ENCODE measurements at places on chromosomes 3 and 15.

- DNase-seq, result peak; percentile 2
Measured at GRCh38 chr3:102536456-102536855, 101.6 kb downstream of the ZPLD1 start.

DNA sequence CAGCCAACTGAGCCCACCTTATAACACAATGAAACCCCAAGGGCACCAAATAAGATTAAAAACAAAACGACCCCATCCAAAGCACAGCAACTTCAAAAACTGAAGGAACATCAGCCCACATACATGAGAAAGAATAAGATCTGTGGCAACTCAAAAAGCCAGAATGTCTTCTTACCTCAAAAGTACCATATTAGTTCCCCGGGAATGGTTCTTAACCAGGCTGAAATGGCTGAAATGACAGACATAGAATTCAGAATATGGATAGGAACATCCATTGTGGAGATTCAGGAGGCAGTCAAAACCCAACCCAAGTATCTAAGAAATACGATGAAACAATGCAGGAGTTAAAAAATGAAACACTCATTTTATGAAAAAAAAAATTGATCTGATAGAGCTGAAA, 222.3 kb downstream of the SCAPER start:
- no peak for DNase-seq

- no peak for DNase-seq
Measured at GRCh38 chr3:186782542-186783057, 777 bp upstream of the EIF4A2 start.

- DNase-seq, result no peak
Measured at GRCh38 chr15:38111070-38111469, 141.6 kb upstream of the SPRED1 start.

DNA sequence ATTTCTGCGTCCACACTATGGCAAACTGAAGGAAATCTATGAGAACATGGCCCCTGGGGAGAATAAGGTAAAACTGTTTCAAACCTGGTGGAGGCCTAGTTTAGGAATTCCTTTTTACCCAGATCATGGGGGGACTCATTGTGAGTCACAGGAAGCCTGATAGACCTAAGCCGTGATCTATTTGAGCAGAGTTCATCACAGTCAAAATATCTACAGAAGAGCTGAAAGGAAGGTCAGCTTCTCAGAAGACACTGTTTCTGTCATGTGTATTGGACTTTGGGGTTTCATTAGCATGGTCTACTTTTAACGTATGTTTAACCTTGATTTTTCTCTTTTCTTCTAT, 1.3 kb downstream of the PSMD2 start:
- no peak for DNase-seq

- no peak for DNase-seq
Measured at GRCh38 chr3:73926360-73927202, 301.8 kb upstream of the PDZRN3 start.

DNA sequence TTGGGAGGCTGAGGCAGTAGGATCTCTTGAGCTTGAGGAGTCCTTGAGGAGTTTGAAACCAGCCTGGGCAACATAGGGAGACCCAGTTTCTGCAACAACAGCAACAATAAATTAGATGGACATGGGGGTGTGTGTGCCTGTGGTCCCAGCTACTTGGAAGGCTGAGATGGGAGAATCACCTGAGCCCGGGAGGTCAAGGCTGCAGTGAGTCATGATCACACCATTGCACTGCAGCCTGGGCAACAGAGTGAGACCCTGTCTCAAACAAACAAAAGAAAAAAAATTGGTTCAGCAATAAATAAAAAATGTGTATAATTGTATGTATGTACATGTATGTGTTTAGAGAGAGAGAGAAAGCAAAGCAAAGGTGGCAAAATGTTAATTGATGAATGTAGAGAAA, 83.1 kb downstream of the PDE8A start:
- no peak for DNase-seq

GRCh38 chr3:153572654-153573053, 410.6 kb downstream of the RAP2B start:
- DNase-seq, result no peak

- no peak for DNase-seq
Measured at GRCh38 chr3:169460035-169460434, 203.5 kb downstream of the MECOM start.

DNA sequence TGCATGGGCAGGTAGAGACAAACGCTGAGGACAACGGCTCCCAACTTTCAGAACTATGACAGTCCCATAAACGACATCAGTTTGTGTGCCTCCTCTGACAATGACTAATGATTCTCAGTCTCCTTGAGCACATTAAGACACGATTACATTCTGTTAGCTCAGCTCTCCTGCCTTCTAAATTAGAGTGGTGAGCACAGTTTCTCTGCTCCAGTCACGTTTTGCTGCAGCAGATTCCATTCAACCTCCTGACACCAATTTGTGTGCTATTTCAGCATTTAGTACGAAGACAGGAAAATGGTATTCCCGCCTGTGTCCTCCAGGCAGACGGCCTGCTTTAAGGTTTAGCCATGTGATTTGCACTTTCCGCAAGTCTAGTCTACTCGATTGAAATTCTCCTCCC, 458.4 kb upstream of the CFAP20DC start:
- no peak for DNase-seq

DNA sequence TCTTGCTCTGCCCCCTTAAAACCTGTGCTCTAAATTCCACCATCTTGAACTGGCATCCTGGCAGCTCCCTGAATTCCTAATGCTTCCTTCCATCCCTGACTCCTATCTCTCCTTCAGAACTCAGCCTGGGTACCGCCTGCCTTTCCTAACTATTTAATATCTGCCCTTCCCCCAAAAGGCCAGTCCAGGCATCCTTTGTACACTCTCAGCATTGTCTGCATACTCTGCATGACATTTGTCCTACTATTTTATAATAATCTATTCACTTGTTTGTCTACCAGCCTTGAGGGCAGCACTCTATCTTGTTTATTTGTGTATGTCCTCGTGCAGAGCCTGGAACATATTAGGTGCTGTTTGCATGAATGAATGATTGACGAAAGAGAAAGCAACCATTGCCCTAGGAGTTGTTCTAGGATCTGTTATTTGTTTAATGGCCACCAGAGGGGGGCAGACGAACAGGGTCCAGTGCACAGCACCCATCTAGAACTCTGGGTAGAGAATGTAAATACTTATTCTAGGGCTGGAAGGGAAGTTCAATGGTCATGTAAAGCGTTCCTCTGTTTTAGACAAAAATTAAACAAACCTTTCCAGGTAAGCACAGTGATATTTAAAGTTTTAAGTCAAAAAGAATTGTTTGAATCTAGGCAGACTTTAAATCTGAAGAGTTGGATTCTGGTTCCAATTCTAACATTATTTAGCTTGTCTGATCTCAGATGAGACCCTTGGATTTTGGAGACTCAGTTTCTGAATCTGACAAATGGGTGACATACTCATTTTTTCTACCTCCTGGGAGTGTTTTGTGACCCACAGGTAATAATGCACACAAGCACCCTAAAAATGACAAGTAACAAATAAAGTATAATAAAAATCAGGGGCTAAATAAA, 125.8 kb upstream of the GALNT15 start:
- peak; percentile 53 for DNase-seq

GRCh38 chr3:49536875-49537533, 17.3 kb upstream of the BSN start:
- DNase-seq, result no peak

DNA sequence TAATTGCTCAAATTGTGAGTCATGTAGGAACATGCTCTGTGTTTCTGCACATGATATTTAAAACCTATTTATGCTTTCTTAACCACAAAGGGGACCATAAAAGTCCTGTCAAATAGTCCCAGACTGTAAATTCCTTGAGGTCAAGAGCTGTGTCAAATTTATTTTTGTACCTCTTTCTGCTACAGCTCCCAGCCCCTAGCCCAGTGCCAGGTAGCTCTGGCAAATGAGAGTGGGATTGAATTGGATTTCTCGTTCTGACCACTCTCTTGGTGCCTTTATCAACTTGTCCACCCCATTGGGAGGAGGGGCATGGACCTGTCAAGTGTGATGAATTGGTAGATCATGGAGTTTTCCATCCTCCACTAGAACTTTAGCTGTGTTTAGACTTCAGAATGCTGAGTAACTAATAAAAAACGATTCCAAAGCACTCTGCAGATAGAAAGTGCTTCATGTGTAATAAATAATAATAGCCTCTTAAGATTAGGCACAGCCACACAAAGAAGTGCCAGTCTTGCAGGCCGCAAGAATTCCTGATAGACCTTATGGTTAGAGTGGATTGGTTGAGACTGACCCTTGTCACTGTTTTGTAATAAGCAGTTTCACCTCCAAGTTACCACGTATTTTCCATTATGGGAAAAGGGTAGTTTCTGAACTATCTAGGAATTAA, 120.4 kb downstream of the LPP start:
- DNase-seq, result no peak

GRCh38 chr3:60188803-60189202, 1062.4 kb downstream of the FHIT start:
- no peak for DNase-seq

DNA sequence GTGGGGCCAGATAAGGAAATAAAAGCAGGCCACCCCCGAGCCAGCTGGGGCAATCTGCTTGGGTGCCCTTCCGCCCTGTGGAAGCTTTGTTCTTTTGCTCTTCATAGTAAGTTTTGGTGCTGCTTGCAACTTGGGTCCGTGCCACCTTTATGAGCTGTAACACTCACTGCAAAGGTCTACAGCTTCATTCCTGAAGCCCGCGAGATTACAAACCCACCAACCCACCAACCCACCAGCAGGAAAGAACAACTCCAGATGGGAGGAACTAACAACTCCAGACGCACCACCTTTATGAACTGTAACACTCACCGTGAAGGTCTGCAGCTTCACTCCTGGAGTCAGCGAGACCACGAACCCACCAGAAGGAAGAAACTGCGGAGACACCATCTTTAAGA, 84.2 kb upstream of the ARRDC4 start:
- DNase-seq, result no peak

- DNase-seq, result no peak
Measured at GRCh38 chr3:188667926-188668325, 503.8 kb upstream of the TPRG1 start.

- no peak for DNase-seq
Measured at GRCh38 chr3:25744470-25744869, 38.8 kb downstream of the NGLY1 start.

DNA sequence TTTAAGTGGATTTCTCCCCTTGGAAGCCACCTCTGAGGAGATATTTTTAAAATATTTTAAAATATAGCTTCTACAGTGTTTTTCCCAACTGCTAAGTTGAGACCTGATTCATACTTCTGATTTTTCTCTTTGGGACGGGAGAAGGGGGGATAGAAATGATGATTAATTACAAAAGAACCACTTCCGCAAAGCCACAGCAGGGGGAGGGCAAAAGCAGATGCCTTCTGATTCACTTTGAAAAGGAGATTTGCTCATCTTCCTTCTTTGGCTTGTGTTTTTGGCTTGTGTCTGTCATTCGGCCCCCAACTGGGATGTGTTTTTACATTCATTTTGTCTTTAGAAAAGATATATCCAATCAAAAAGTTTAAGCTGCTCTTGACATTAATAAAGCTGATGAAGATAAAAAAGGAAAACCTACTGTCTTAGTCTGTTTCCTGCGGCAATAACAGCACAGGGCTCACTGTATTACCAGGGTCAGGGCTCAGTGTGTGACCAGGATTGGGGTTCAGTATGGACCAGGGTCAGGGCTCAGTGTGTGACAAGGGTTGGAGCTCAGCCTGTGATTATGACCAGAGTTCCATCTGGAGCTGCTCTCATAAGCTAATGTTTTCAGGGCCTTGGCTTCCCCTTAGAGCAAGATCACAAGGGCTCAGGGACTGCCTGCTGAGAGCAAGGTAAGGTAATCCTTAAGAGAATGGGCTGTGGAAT, 223.2 kb downstream of the MTHFS start:
- DNase-seq, result no peak

DNA sequence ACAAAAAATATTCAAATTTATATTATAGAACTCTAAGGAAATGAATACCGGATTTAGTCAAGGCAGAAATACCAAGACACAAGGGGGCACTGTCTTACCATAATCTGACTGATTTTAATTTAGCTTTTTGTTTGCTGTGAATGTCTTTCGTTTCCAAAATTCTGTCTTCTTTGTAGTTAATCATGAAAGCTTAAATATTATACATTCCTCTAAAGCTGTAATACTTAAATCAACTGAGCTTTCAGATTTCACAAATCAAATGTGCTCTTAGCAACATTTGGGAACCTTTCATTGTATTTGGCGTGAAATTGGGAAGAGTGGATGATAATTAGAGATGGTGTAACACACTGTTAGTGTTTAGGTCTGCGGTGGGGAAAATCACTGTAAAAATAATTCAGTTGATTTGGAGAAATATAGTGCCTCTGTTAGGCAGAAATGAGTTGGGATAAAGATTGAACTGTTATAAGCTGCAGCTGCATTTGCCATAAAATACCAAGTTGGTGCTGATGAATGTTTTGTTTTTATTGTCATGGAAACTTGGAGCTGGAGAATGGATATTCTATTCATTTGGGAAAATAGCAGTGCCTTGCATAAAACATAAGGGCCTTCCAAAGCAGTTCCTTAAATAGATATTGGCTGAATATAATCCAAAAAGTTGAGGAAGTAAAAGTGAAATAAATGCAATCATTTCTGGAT, 228.2 kb downstream of the TCF12 start:
- peak; percentile 52 for DNase-seq

- DNase-seq, result no peak
Measured at GRCh38 chr3:27616031-27616430, 106.1 kb downstream of the EOMES start.

GRCh38 chr3:188151438-188151837, 2.5 kb upstream of the LPP start:
- no peak for DNase-seq

GRCh38 chr15:94327356-94327936, 96.1 kb downstream of the MCTP2 start:
- no peak for DNase-seq

DNA sequence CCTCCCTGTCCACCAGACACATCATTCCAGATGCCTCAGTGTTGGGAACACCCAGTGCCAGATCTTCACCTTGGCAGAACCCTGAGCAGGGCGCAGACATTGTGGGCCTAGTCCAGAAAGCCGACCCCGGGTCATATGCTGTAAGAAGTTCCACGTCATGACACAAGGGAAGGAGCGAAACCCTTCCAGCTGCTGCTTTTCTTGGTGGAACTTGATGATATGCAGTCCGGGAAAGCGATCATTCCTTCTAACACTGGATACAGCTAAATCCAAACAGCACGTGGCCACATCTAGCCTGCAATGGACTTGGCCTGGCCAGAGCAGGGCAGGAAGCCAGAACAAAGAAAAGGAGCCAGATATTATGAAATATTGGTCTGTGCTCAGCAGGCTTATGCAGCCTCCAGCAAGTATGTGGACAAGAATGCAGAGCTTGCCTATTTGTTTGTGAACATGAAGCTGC, 22.0 kb downstream of the GASK1A start:
- DNase-seq, result no peak

DNA sequence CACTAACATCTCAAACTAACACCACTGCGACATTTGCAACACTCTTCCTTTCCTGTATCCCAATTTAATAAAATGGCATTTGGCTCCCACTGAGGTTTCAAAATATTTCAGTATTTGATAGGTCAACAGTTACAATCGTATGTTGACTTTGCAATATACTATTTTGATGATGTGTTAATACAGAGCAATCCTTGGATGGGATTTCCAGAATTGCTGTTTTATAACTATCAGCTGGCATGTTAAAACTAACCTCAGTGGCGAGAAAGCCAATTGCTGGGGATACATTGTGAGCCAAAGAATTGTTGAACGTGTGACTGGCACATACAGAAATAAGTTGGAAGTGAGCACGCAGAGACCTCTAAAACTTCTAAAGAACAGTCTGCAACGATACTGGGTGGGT, 226.1 kb upstream of the LYSMD4 start:
- no peak for DNase-seq
